ENCODE measurements at places on chromosomes 2 and 18.

DNA sequence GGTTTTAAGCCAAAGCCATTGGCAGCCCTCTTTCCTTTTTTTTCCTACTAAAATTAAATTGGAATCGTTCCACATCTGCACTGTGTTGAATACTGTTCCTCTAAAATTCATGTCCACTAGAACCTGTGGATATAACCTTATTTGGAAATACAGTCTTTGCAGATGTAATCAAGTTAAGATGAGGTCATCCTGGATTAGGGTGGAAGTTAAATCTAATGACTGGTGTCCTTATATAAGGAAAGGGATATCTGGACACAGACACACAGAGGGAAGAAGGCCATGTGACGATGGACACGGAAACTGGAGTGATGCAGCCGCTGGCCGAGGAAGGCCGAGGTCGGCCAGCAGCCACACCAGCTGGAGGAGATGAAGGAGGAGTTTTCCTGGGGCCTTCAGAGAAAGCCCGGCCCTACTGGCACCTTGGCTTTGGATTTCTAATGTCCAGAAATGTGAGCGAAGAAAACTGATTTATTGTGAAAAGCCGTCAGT is 49.4 kb downstream of the LONRF2 start:
- DNase-seq, result no peak

DNA sequence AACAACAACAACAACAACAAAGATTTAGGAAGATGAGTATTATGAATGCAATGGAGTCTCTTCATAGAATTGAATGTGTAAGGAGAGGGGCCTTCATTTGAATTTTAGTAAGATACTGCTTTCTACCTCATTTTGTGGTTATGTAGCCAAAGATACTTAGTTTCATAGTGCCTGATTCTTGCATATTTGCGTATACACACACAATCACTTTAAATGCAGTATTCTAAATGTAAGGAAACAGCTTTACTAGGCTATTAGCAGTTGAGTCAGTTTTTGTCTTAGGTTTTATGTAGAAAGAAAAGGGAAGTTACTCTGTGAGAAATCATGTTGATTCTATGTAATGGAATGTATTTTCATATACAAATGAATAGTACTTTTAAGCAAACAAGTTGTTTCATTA is 80.5 kb downstream of the HAUS1 start:
- no peak for DNase-seq

GRCh38 chr2:210591663-210592062 is 35.3 kb downstream of the CPS1 start:
- no peak for DNase-seq

DNA sequence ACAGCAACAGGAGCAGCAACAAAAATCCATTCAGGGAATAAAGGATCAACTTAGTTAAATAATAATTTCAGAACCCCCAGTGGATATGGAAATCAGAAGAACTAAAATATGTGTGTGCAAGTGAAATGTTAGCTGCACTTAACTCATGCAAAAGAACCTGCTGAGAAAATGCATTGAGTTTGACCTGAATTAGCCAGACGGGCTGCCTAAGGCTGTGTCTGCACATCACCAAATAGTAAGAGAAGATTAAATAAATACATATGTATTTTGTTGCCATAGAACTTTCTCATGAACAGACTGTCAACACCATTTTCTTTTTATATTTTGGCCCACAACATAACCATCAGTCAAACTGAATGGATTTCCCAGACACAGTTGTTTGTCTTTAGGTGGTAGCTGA is 262.0 kb upstream of the PIK3C3 start:
- no peak for DNase-seq

DNA sequence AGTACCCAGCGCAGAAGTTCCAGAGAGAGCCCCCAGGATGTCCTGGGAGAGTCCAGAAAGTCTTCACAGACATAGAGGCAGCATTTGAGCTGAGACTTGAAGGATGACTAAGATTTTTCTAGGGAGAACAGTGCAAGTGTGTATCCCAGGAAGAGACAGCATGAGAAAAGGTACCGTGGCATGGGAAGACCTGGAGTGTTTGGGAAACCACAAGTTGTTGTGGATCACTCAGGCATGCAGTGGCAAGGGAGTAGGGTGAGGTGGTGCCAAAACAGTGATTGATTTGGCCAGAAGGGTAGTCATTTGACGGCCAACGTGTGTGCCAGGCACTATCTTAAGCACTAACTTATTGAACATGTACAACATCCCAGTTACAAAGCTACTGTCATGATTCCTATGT is 24.5 kb upstream of the KCNK3 start:
- no peak for DNase-seq

DNA sequence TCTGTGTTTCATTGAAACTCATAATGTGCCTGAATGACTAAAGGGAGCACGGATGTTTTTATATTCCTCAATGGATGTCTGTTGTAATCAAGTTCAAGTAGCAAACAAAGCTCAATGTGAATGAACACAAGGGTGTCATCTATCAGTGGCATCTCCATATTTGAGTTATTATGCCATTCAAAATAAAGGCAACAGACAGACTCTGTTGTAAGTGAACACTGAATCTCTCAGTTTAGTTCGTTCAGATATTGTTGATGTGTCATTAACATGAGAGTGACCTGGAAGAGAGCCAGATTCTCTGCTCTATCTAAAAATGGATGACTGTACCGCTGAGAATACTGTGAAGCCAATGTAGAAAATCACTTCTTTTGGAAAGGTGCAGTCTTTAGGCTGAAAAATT is 118.7 kb downstream of the NUP35 start:
- no peak for DNase-seq

DNA sequence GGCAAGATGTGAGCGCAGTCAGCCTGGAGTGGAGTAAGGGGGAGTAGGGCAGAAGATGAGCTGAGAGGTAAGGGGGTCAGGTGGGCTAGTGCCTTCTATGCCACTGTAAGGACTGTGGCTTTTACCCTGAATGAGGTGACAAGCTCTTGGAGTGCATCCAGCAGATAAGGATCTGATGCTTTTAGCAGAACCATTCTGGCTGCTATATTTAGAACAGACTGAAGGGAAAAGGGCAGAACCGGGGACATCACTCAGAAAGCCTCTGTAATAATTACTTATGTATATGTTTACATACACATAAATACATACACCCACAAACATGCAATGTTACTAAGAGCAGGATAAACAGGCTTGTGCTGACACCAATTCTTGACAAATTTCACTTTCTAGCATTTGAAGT is 124.8 kb downstream of the DTNB start:
- no peak for DNase-seq

DNA sequence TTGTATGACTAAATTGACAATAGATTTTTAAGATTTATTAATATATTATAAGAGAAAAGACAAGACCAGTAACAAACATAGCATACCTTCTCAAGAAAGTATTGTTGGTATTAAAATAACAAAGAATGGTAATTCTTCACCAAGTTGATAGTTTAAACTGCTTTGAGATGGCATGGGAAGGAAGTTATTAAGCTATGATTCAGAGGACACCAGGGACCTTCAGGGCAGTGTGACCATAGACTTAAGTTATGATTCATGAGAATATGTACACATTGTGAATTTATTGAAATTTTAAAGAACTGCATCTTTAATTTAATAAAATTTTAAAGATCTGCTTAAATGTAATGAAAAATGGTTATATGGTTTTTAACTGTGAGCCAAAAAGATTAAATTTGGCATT is 205.7 kb downstream of the DSEL start:
- DNase-seq, result no peak

DNA sequence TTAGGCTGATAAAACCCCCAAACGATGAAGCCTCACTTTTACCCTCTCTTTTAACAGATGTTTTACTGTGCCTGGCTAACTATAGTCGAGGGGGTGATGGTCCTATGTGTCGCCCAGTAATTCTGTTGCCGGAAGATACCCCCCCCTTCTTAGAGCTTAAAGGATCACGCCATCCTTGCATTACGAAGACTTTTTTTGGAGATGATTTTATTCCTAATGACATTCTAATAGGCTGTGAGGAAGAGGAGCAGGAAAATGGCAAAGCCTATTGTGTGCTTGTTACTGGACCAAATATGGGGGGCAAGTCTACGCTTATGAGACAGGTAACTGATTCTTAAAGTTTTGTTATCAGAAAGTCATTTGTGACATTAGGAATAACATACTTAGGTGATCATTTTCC is 20.4 kb downstream of the MSH6 start:
- no peak for DNase-seq

DNA sequence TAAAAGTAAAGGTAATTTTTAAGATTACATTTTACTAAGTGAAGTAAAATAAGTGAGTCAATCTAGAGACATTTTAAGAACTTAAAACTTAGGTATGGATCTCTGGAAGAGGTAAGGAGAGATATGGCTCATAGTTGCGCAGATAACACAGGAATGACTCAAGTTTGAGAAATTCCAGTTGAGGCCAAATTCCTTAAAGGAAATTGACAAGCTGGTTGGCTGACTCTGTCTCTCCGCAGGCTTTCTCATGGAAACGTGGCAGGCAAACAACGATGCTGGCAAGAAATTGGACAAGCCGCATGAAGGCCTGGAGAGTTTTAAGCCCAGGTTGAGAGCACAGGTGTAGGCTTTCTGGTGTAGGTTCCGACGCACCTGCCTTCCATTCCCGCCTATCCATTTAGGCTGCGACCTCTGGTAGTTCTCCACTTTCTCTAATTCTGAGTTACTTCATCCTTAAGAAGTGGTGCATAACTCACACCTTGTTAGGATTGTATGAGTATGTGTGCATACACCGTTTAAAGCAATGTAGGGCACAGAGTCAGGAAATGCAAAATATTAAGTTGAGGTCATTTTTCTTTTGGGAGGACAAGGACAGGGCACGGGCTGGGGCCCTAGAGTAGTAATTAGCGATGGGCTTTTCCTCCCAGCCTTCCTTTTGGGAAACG is 589 bp upstream of the DAW1 start:
- no peak for DNase-seq

- DNase-seq, result no peak
These were observed 75.7 kb downstream of the MYO5B start for GRCh38 chr18:50119296-50119695.

GRCh38 chr18:63970809-63971205 is 926 bp downstream of the SERPINB8 start:
- DNase-seq, result no peak

DNA sequence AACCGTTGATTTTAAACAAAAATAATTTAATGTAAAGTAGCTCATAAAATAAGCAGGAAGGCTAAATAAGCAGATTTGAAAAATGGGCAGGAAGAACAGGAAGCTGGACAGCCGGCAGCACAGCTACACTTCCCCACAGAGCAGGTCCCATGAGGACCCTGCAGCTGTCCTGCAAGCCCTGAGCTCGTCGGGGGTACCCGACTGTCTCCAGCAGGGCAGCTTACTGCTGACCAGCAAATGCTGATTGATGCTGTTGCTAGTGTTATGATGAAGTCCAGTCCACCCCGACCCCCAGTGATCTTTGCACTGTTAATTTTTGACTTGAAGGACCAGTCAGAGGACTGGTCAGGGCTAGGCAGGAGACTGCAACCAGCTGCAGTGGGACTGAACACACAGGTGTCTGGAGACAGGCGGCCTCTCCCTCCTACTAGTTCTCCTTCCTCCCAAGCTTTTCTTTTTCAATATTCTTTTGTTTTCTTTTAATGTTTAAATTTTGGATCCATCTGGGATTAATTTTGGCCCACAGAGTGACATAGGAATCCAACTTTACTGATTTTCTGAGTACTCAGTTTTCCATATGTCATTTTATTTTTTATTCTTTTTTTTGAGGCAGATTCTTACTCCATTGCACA is 27.7 kb downstream of the POLE4 start:
- DNase-seq, result no peak

DNA sequence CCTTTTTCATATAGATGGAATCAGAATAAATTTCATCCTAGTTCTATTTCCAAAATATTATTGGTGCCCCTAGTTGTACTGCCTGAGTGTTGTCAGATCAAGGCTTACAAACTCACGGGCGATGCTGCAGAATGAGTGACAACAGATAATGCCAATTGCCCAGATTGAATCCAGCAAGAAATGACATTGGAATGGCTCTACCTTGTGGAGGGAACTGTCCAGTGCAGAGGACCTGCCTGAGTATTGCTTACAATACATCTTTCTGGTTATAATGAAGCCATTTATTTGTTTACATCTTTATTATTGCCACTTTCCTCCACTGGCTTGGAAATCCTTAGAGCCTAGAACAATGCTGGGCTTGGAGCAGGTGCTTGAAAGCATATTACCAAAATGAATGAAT is 7.8 kb upstream of the IL1R2 start:
- DNase-seq, result no peak

- no peak for DNase-seq
These were observed 19.5 kb upstream of the TNS1 start for GRCh38 chr2:218022131-218022850.

DNA sequence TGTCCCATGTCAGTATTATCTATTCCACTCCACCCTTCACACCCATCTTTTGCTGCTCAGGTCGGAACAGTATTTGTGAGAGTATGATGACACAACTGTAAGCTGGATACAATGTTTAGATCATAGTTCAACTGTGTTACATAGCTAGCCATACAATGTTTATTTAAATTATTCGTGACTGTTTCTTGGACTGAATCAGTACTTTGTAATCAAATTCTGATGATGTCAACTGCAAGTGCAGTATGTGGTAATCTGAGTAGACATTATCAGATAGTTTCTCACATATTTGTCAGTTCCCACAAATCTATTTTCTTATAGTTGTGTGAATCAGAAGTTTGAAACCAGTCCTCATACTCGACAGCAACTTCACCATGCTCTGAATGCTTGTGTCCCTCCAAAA is 177.6 kb downstream of the ZNF407 start:
- DNase-seq, result no peak

- no peak for DNase-seq
These were observed 14.8 kb downstream of the MBD2 start for GRCh38 chr18:54209471-54210180.

- DNase-seq, result no peak
These were observed 55.7 kb upstream of the RASGRP3 start for GRCh38 chr2:33420726-33421125.

- DNase-seq, result no peak
These were observed 417.3 kb upstream of the TRIB2 start for GRCh38 chr2:12299431-12299830.

DNA sequence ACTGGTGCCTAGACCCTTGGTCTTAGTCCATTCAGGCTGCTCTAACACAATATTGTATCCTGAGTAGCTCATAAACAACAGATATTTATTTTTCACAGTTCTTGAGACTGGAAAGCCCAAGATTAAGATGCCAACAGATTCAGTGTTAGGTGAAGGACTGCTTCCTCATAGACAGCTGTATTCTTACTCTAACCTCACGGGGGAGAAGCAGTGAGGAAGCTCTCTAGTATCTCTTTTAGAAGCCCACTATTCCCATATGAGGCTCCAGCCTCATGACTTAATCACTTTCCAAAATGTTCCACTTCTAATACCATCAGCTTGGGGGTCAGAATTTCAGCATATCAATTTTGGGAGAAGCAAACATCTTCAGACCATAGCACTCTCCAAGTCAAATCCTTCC is 833.4 kb downstream of the LRRTM4 start:
- DNase-seq, result no peak

- no peak for DNase-seq
These were observed 15.2 kb upstream of the ANKRD53 start for GRCh38 chr2:70962885-70963878.

Data from brain pericyte (primary cell).